Bronchial epithelial cell (primary cell): ENCODE measurements at places on chromosomes 5 and 9. TPM values are rescaled to one million over a fixed set of nuclear protein-coding genes. Genes with fewer than 3 reads are reported as not detected.

- no peak for DNase-seq
Observed at GRCh38 chr5:142845402-142845921, 75.3 kb downstream of the ARHGAP26 start.

DNA sequence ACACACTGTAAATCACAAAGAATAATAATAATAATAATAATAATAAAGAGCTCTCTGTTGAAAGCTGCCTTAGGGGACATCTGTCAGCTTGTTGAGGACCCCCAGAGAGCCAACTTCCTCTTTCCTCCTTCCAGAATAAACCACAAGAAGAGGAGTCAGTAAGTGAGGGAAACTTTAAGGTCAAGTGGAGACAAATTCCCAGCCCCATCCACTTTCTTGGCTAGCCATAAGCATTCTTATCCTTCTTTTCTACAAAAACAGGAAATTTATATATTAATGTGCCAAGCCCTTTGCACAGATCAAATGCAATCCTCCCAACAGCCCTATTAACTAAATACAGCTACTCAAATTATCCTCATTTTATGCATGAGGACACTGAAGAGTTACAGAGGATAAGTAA is 9.4 kb upstream of the C5orf58 start:
- no peak for DNase-seq

DNA sequence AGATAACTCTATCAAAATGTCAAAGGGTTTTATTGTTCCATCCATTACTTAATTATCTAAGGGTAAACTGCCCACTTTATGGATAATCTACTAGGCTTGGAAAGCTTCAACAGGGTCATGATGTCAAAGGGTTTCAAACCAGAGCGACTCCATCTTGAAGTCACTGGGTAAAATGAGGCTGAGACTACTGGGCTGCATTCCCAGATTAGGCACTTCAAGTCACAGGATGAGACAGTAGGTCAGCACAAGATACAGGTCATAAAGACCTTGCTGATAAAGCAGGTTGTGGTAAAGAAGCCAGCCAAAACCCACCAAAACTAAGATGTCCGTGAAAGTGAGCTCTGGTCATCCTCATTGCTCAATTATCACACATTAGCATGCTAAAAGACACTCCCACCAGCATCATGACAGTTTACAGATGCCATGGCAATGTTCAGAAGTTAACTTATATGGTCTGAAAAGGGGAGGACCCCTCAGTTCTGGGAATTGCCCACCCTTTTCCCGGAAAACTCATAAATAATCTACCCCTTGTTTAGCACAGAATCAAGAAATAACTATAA is 138.6 kb downstream of the GNAQ start:
- DNase-seq: no peak

The RANBP3L gene
- total RNA-seq: not detected in 2 replicates

The POC5 gene
- 8.3 and 16.3 TPM in 2 replicates for total RNA-seq

DNA sequence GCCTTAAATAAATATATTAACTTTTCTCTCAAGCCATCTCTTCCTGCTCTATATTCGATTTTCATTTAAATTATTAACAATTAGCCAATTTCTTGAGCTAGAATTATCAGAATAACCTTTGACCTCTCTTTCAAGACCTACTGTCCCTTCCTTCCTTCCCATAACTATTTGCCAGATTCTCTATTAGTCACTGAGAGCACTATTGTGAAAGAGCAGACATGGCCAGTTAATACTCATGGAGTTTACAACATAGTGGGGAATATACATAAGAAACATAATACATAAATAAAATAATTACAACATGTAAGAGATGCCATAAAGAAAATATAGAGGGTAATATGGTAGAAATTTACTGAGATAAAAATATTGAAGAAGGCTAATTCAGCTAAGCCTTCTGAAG is 72.1 kb upstream of the CHD1 start:
- DNase-seq: peak; percentile 67

The FBXO4 gene
- 6.3 and 9.5 TPM in 2 replicates for total RNA-seq

The HCN1 gene
- total RNA-seq: not detected in 2 replicates

The STC2 gene
- total RNA-seq: 310 and 440 TPM in 2 replicates
